ENCODE measurements at places on chromosomes 7 and 10. TPM values are rescaled to one million over a fixed set of nuclear protein-coding genes. Genes with fewer than 3 reads are reported as not detected.

GRCh38 chr7:131241386-131241785 is 86.3 kb upstream of the MKLN1 start:
- DNase-seq = no peak

GRCh38 chr10:59823751-59824150 is 70.5 kb upstream of the MRLN start:
- no peak for DNase-seq

DNA sequence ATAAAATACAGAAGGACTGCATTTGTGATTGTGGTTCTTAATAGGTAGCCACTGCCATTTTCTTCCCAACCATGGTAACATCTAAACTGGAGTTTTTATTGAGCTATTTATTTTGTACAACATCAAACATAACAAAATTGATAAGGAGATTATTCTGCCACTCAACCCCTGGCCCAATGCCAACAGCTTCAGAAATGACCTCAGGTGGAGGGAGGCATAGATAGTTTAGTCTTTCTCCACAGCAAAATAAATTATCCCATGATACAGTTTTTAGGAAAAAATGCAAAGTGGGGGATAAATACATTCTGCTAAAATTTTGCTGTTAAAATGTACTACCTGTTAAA is 57.6 kb downstream of the LRRTM3 start:
- DNase-seq = no peak

JAKMIP3 gene
- 1.6 TPM for total RNA-seq

AP3M1 gene
- 23.3 TPM for total RNA-seq
